ENCODE measurements at places on chromosomes 7 and 10. TPM values are rescaled to one million over a fixed set of nuclear protein-coding genes. Genes with fewer than 3 reads are reported as not detected.

OGDH gene
- 43.0 TPM for total RNA-seq

GPR158 gene
- total RNA-seq = not detected

OR2A5 gene
- not detected for total RNA-seq

DDC gene
- total RNA-seq = not detected

SEMA3A gene
- 105 TPM for total RNA-seq

OPN1SW gene
- not detected for total RNA-seq

NPTX2 gene
- 6.7 TPM for total RNA-seq

AKR1C8 gene
- total RNA-seq = not detected

MDFIC gene
- 40.8 TPM for total RNA-seq

SPACDR gene
- 0.39 TPM for total RNA-seq

EBLN1 gene
- total RNA-seq = not detected

BZW2 gene
- 78.4 TPM for total RNA-seq

ACBD7 gene
- total RNA-seq = 3.1 TPM

VPS37D gene
- 3.8 TPM for total RNA-seq

JAKMIP3 gene
- total RNA-seq = under 0.01 TPM

IFIT1 gene
- total RNA-seq = 1.0 TPM

ZNHIT1 gene
- 83.1 TPM for total RNA-seq

SLC26A3 gene
- total RNA-seq = not detected

AZGP1 gene
- not detected for total RNA-seq

MMD2 gene
- total RNA-seq = not detected

PRF1 gene
- total RNA-seq = not detected

PSD gene
- 0.26 TPM for total RNA-seq

ASZ1 gene
- total RNA-seq = not detected

HDAC9 gene
- 2.0 TPM for total RNA-seq

ADRB1 gene
- 7.2 TPM for total RNA-seq

PKD2L1 gene
- not detected for total RNA-seq

CTNNA3 gene
- 0.13 TPM for total RNA-seq

FXYD4 gene
- not detected for total RNA-seq

POLR3A gene
- total RNA-seq = 13.4 TPM

GPR15LG gene
- total RNA-seq = not detected

KIAA1549 gene
- 3.3 TPM for total RNA-seq

CLCN1 gene
- not detected for total RNA-seq

DNAJB12 gene
- 16.8 TPM for total RNA-seq

ZNF277 gene
- total RNA-seq = 37.0 TPM

PNLIP gene
- not detected for total RNA-seq

DENND10 gene
- 70.7 TPM for total RNA-seq

ASB10 gene
- total RNA-seq = not detected

CELF2 gene
- 4.0 TPM for total RNA-seq

CAMK2B gene
- total RNA-seq = 0.13 TPM

LGI1 gene
- not detected for total RNA-seq
